Left lung (tissue), 14 donors: ENCODE measurements at places on chromosomes 7 and 10. TPM values are rescaled to one million over a fixed set of nuclear protein-coding genes. Genes with fewer than 3 reads are reported as not detected.

TRIM74 gene
- 2.5 TPM for polyA plus RNA-seq

ATE1 gene
- 33.9 TPM for polyA plus RNA-seq

CARD11 gene
- polyA plus RNA-seq: 4.2 TPM

ELMO1 gene
- 46.6 TPM for polyA plus RNA-seq

FGFBP3 gene
- 4.0 TPM for polyA plus RNA-seq

FXYD4 gene
- polyA plus RNA-seq: not detected

CD36 gene
- polyA plus RNA-seq: 168 TPM

SEMA3C gene
- 102 TPM for polyA plus RNA-seq

PON2 gene
- 292 TPM for polyA plus RNA-seq

NEUROD6 gene
- polyA plus RNA-seq: 0.12 TPM
